A375 (cell line): ENCODE measurements at places on chromosomes 12 and 14. TPM values are rescaled to one million over a fixed set of nuclear protein-coding genes. Genes with fewer than 3 reads are reported as not detected.

STYK1 gene
- total RNA-seq, result 0.29 and 0.87 TPM in 2 replicates

CLEC1A gene
- total RNA-seq, result not detected in 2 replicates

HAL gene
- total RNA-seq, result 0.19 and 1.7 TPM in 2 replicates

NR4A1 gene
- 79.1 and 101 TPM in 2 replicates for total RNA-seq

GLIPR1L1 gene
- total RNA-seq, result not detected in 2 replicates

OR4Q2 gene
- total RNA-seq, result not detected in 2 replicates

DACT1 gene
- total RNA-seq, result 1.5 and 2.8 TPM in 2 replicates

RNASE3 gene
- total RNA-seq, result not detected in 2 replicates

GPR68 gene
- total RNA-seq, result not detected in 2 replicates

TMEM233 gene
- total RNA-seq, result 0.37 and 0.49 TPM in 2 replicates
